ENCODE measurements at places on chromosomes 1 and 21. TPM values are rescaled to one million over a fixed set of nuclear protein-coding genes. Genes with fewer than 3 reads are reported as not detected.

GRCh38 chr21:34916446-34916845 is 132.7 kb downstream of the RUNX1 start:
- H3K4me3 ChIP-seq, result no peak overlapping the region
- H3K27me3 ChIP-seq, result peaks cover 3% of the 10 kb centered on the region

The SPOCD1 gene
- 0.34 TPM for total RNA-seq

DNA sequence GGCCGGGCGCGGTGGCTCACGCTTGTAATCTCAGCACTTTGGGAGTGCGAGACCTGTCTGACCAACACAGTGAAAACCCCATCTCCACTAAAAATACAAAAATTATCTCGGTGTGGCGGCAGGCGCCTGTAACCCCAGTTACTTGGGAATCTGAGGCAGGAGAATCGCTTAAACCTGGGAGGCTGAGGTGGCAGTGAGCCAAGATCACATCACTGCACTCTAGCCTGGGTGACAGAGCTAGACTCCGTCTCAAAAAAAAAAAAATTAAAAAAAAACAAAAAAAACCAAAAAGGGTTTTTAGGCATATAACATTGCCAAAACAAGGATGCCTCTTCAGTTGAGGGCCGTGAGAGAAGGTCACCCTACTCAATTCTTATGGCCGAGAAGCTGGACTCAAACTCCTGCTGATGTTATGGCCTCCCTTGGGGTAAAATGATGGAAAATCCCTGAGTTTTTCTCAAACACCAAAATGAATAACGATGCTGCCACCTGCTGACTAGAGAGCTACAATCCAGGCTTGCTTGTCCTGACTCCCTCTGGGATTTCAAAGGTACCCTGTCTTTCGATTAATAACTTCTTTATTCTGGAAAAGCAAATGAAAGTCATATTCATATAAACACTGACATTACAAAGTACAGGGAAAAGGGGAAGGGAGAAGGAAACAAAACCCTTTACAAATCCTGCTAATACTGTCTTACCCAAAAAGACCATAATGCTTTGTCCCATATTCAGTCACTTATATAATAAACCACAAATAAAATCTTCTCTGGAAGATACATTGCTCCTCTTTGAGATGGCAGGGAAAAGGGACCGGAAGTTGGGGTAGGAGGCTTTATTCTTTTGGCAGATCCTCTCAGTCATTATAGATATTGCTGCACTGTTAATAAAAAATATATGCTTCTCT is 10.7 kb downstream of the RAB42 start:
- H3K27ac ChIP-seq, result no peak overlapping the region
- H3K27me3 ChIP-seq, result no peaks in the 10 kb centered on the region
- no peak for DNase-seq
- peaks cover 8% of the 10 kb centered on the region for H3K4me1 ChIP-seq
- H3K36me3 ChIP-seq, result peaks cover 6% of the 10 kb centered on the region

GRCh38 chr1:224080115-224080774 is 33.7 kb upstream of the FBXO28 start:
- no peaks in the 10 kb centered on the region for H3K36me3 ChIP-seq
- DNase-seq, result no peak
- no peaks in the 10 kb centered on the region for H3K4me1 ChIP-seq
- H3K27ac ChIP-seq, result no peak overlapping the region

The GPX7 gene
- 13.5 TPM for total RNA-seq

The NEK2 gene
- total RNA-seq, result 31.8 TPM

DNA sequence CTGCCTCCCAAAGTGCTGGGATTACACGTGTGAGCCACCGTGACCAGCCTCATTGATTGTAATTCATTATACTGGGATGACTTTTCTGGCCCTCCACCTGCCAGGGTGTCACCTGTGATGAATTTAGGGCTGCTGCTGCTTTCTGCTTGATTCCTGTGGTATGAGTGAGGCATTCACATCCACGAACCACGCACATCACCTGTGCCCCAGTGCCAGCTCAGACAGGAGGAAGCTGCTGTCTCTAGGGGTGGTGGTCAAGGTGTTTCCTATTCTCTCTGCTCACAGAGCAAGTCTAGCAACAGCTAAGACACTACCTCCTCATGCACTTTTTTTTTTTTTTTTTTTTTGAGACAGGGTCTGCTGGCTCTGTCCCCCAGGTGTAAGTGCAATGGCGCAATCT is 12.3 kb upstream of the LDLRAD2 start:
- DNase-seq, result no peak
- peaks cover 4% of the 10 kb centered on the region for H3K36me3 ChIP-seq
- H3K4me3 ChIP-seq, result no peak overlapping the region
- peaks cover 1% of the 10 kb centered on the region for H3K4me1 ChIP-seq

The MTARC2 gene
- not detected for total RNA-seq

DNA sequence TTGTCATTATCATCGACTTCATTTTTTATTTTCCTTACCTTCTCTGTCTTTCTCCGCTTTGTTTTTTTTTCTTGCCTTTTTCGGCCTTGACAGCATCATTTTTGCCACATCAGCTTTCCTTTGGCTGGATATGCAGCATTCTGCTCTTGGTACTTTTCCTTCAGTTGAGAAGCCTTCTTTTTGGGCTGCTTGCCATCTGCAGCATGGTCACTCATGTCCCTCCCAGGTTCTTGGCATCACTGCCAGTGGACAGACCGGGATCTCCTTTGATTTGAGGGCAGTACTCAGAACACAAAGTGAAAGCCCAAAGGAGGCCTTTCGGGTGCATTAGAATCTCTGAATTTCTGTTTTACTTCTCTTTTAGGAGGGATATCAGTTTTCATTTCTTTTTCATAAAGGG is 3.7 kb upstream of the PARP1 start:
- no peak overlapping the region for H3K4me3 ChIP-seq
- H3K4me1 ChIP-seq, result peaks cover 14% of the 10 kb centered on the region
- DNase-seq, result no peak
- H3K27me3 ChIP-seq, result peaks cover 2% of the 10 kb centered on the region

DNA sequence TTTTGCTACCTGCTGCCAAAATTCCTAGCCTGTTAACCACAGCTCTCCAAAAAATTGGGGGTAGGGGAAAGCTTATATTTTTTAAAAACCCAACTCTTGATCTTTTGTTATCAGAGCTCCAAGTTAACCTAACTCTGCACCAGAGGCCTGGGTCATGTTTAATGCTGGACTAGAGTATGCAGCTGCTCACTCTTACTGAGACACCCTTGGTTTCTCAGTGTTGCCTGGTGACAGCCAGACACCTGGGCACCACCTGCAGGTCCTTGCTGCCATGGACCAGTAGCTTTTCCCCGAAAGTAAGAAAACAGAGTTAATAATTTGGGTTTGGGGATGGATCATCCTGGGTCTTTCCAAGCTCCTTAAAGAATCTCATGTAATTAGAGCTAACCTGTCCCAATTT is 30.1 kb downstream of the KCNJ6 start:
- no peak for DNase-seq
- H3K36me3 ChIP-seq, result no peaks in the 10 kb centered on the region
- H3K27me3 ChIP-seq, result no peaks in the 10 kb centered on the region
- no peak overlapping the region for H3K4me3 ChIP-seq
- no peak overlapping the region for H3K27ac ChIP-seq

The CIART gene
- total RNA-seq, result 0.91 TPM

The INSRR gene
- total RNA-seq, result 0.47 TPM

The C8B gene
- not detected for total RNA-seq

DNA sequence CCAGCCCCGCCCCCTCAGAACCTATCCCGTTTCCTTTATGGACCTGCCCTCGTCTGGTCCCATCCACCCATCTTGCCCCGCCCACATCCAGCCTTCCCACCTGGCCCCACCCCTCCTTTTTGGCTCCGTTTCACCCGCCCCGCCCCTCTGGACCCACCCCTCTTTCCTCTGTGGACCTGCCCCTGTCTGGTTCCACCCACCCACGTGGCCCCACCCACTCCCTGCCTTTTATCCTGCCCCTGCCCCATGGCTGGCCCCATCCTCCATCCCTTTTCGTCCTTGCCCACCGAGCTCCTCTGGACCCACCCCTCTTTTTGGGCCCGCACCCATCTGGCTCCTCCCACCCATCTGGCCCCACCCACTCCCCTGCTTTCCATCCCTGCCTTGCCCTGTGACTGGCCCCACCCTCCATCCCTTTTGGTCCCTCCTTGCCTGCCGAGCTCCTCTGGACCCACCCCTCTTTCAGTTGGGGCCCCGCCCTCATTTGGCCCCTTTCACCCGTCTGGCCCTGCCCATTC is 177.3 kb downstream of the CAMTA1 start:
- peak overlapping the region; percentile 84 for H3K4me3 ChIP-seq
- peaks cover 22% of the 10 kb centered on the region for H3K27me3 ChIP-seq
- no peaks in the 10 kb centered on the region for H3K36me3 ChIP-seq

The FMO5 gene
- 0.60 TPM for total RNA-seq

- H3K36me3 ChIP-seq, result peaks cover 38% of the 10 kb centered on the region
- no peaks in the 10 kb centered on the region for H3K27me3 ChIP-seq
- DNase-seq, result no peak
- H3K27ac ChIP-seq, result peak overlapping the region; percentile 79
- peaks cover 27% of the 10 kb centered on the region for H3K4me1 ChIP-seq
Measured at GRCh38 chr1:40241362-40241761, 6.4 kb upstream of the TMCO2 start.

DNA sequence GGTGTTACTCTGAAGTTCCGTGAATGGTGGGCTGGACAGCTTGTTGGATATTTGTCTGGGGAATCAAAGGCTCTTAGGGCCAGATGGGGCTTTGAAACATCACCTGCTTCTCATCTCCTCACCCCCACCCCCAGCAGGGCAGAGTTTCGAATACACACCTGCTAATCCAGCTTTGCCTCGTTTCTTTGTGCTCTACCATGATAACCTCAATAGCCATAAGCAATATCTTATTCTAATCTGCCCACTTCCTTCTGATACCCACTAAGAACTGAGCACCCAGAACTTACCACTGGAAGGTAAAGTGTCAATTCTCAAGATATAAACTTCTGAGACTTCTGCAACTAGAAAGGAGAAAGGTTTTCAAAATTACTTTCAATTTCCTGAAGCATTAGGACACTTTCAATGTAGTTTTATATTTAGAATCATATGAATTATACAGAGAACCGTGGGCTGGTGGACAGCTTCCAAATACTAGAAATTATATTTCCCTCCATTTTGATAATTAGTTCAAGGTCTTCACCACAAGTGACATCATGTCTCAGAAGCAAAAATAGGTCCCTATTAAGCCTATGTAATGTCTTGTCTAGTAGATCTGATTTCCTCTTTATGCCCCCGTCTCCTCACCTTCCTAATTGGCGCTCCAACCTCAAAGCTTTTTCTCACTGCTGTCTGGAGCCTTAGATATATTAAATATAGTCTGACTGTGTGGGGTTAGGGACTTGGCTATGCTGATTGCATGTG is 64.4 kb upstream of the NEK2 start:
- no peak for DNase-seq
- H3K36me3 ChIP-seq, result peaks cover 4% of the 10 kb centered on the region
- peak overlapping the region; percentile 93 for H3K27ac ChIP-seq
- H3K4me3 ChIP-seq, result peak overlapping the region; percentile 77
- peaks cover 2% of the 10 kb centered on the region for H3K27me3 ChIP-seq

DNA sequence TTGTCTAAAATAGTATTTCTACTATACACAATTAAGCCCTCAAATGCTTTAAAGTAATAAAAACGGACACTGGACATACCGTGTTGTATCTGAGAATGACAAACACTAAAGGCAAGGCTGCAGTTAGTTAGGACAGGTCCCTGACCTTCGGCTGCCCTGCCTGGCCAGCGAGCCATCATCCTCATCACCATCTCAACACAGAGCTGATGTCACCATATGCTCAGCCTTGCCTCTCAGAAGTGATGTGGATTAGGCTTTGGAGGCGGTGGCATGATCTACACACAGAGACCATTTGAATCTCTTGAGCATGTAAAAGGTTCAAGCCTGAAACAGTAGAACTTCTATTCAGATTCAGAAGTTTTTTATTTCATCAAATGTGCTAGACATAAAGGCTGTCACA is 244.7 kb downstream of the SDCCAG8 start:
- H3K4me1 ChIP-seq, result peaks cover 1% of the 10 kb centered on the region
- peaks cover 14% of the 10 kb centered on the region for H3K36me3 ChIP-seq
- no peaks in the 10 kb centered on the region for H3K27me3 ChIP-seq
- H3K27ac ChIP-seq, result no peak overlapping the region
- no peak overlapping the region for H3K4me3 ChIP-seq
- DNase-seq, result no peak

GRCh38 chr1:116909512-116910378 is at the start of gene PTGFRN:
TSS of gene PTGFRN (plus strand) at chr1:116909916. CDS start at chr1:116910204, 288 bp downstream.
- H3K27me3 ChIP-seq, result peaks cover 10% of the 10 kb centered on the region
- peak within 1 kb of the TSS; percentile 49 for H3K4me3 ChIP-seq
- peaks cover 3% of the 10 kb centered on the region for H3K4me1 ChIP-seq
- no peak within 1 kb of the TSS for H3K27ac ChIP-seq
- H3K36me3 ChIP-seq, result peaks cover 2% of the 10 kb centered on the region
- DNase-seq, result peak; percentile 53

The ARHGAP29 gene
- total RNA-seq, result not detected

- no peaks in the 10 kb centered on the region for H3K36me3 ChIP-seq
- no peak overlapping the region for H3K4me3 ChIP-seq
- H3K4me1 ChIP-seq, result no peaks in the 10 kb centered on the region
- H3K27me3 ChIP-seq, result peaks cover 2% of the 10 kb centered on the region
- H3K27ac ChIP-seq, result no peak overlapping the region
Measured at GRCh38 chr1:71676979-71677925, 596.4 kb upstream of the ZRANB2 start.

The TTC22 gene
- total RNA-seq, result 10.1 TPM

The TRIM46 gene
- 12.4 TPM for total RNA-seq

GRCh38 chr21:34571994-34572393 is 42.9 kb downstream of the RCAN1 start:
- H3K27me3 ChIP-seq, result no peaks in the 10 kb centered on the region
- peaks cover 6% of the 10 kb centered on the region for H3K4me1 ChIP-seq
- DNase-seq, result no peak
- H3K27ac ChIP-seq, result no peak overlapping the region
- peaks cover 8% of the 10 kb centered on the region for H3K36me3 ChIP-seq

DNA sequence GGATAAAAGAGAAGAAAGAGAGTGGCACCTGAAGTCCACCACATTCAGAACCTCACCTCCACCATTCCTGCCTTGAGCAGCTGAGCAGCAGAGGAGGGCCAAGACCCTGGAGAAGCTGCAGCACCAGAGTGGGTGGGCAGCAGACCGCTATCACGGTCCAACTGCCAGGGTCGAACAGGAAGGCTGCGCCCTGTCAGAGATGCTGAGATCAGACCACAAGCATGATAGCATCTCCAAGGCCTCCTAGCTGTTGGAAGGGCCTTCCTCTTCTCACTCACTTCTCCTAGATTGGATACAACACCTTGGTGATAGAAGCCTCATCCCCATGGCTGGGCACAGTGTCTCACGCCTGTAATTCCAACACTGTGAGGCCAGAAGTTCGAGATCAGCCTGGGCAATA is 12.1 kb upstream of the SLC45A3 start:
- peaks cover 5% of the 10 kb centered on the region for H3K4me1 ChIP-seq
- peaks cover 30% of the 10 kb centered on the region for H3K27me3 ChIP-seq
- no peak for DNase-seq
- no peak overlapping the region for H3K4me3 ChIP-seq
- H3K27ac ChIP-seq, result no peak overlapping the region
- H3K36me3 ChIP-seq, result no peaks in the 10 kb centered on the region

The CDK18 gene
- 9.9 TPM for total RNA-seq
